Tibial nerve (tissue), 4 donors: ENCODE measurements at places on chromosomes 7 and 10.

- H3K27me3 ChIP-seq: no peaks in the 10 kb centered on the region
- H3K4me1 ChIP-seq: no peaks in the 10 kb centered on the region
- no peak overlapping the region for H3K4me3 ChIP-seq
- no peak for DNase-seq
- H3K27ac ChIP-seq: no peak overlapping the region
- H3K36me3 ChIP-seq: no peaks in the 10 kb centered on the region
These were observed 93.5 kb downstream of the ZNF783 start for GRCh38 chr7:149355390-149356048.

DNA sequence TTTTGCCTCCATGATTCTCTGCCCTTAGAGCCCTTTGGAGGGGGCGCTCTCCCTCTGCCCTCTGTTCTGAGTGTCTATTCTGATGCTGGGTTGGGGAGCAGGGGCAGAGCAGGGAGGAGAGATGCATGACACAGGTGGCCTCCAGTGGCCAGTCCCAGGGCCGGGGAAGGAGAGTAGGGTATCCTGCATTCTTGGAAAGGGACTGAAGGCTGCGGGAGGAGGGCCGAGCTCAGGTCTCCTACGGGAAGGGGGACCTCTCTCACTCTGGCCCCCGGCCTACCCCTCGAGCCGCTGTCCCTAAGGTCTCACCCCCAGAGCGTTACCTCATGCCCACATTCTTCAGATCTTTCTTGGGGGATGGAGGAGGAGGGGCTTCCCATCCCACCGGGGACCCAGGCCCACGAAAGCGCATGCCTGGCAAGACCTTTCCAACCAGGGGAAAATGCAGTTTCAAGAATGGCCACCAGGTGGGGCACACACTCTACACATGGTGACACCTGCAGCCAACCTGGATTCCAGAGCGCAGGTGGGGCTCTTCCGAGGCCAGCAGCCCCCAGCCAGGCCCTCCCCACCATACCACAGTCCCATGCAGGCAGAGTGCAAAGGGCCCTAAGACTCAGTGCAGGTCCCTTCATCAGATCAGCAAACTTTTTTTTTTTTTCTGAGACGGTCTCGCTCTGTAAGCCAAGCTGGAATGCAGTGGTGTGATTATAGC lies 86.4 kb downstream of the MYL10 start:
- H3K27me3 ChIP-seq: no peaks in the 10 kb centered on the region
- H3K4me1 ChIP-seq: peaks cover 9% of the 10 kb centered on the region
- no peaks in the 10 kb centered on the region for H3K36me3 ChIP-seq
- no peak overlapping the region for H3K4me3 ChIP-seq
- H3K27ac ChIP-seq: no peak overlapping the region

GRCh38 chr7:102433219-102434038 lies at the start of gene ORAI2:
TSS of gene ORAI2 (plus strand) at chr7:102433575. CDS start at chr7:102438957, 5,382 bp downstream.
- H3K36me3 ChIP-seq: no peaks in the 10 kb centered on the region
- peak within 1 kb of the TSS; percentile 83 for H3K4me3 ChIP-seq
- H3K27ac ChIP-seq: peak within 1 kb of the TSS; percentile 92
- DNase-seq: peak; percentile 64
- H3K27me3 ChIP-seq: no peaks in the 10 kb centered on the region

DNA sequence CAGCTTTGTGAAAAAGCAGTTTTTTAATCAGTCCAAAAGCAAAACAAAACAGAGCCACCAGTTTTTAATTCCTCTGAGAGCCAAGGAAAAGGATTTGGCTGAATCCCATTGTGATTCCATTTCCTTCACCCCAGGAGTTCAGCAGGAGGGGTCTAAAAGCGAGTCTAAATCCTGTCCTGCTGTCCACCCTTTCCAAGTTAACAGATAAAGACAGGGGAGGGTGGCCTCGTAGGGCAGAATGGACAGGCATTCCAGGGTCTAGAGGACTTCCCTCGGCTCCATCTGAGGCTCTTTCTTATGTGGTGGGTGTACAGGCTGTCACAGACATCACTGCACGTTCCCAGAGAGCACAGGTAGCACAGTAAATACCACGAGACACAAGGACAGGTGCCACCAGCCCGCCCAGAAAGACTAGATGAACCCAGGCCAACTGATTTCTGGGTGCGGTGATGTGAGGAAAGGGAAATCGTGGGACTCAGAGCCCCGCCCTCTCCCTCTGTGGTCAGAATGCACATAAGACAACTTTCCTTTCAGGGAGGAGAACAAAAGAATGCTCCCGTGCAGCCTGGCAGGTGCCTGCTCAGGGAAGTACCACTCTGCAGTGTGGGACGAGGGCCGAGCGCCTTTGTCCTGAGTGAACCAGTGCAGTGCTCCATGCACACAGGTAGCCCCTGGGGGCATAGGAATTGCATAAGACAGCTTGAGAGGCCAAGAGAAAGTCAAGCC lies 119.7 kb downstream of the ABLIM1 start:
- DNase-seq: no peak
- H3K4me1 ChIP-seq: no peaks in the 10 kb centered on the region
- H3K36me3 ChIP-seq: no peaks in the 10 kb centered on the region
- no peak overlapping the region for H3K4me3 ChIP-seq
- no peaks in the 10 kb centered on the region for H3K27me3 ChIP-seq

GRCh38 chr7:128099204-128099671 lies 68.0 kb upstream of the LRRC4 start:
- DNase-seq: no peak
- H3K4me1 ChIP-seq: peaks cover 7% of the 10 kb centered on the region
- H3K36me3 ChIP-seq: no peaks in the 10 kb centered on the region
- no peak overlapping the region for H3K27ac ChIP-seq

- H3K36me3 ChIP-seq: no peaks in the 10 kb centered on the region
- no peak overlapping the region for H3K27ac ChIP-seq
- no peaks in the 10 kb centered on the region for H3K4me1 ChIP-seq
- no peaks in the 10 kb centered on the region for H3K27me3 ChIP-seq
- DNase-seq: no peak
These were observed 456.8 kb upstream of the NRP1 start for GRCh38 chr10:33791272-33791660.

- no peaks in the 10 kb centered on the region for H3K36me3 ChIP-seq
- H3K4me3 ChIP-seq: no peak overlapping the region
- no peaks in the 10 kb centered on the region for H3K27me3 ChIP-seq
- no peak overlapping the region for H3K27ac ChIP-seq
- no peak for DNase-seq
- no peaks in the 10 kb centered on the region for H3K4me1 ChIP-seq
These were observed 1414.7 kb upstream of the CELF2 start for GRCh38 chr10:9602998-9603397.

DNA sequence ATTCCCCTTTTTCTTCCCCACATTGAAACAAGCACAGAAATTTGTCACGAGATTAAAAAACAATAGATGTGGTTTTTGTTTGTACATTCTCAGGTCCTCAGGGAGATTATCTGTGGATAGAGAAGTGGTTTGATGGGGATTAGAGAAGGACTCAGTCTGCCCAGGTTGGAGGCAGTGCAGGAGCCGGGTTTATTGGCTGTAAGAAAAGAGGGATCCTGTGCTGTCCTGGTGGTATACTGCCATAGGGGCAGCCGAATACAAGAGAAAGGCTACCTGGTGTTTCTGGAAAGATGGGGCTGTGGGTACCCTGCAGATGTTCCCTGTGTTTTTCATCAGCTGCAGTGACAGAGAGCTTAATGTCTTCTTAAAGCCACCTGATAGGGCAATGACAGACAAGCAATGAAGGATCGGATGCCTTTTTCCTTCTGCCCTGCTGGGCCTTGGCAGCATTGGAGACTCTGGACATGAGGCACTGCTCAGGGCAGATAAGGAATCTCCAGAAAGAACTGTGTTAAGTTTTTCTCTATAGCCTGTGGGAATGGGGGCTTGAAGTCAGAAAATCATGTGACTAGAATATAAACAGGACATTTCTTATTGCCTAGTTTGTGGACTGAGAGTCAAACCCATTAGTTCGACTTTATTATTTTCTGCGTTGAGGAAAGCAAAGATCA lies 18.1 kb upstream of the GPR141 start:
- H3K36me3 ChIP-seq: no peaks in the 10 kb centered on the region
- H3K4me3 ChIP-seq: no peak overlapping the region
- no peak for DNase-seq
- no peaks in the 10 kb centered on the region for H3K27me3 ChIP-seq
- H3K4me1 ChIP-seq: no peaks in the 10 kb centered on the region

GRCh38 chr10:62047960-62048383 lies 146.5 kb downstream of the ARID5B start:
- H3K4me3 ChIP-seq: no peak overlapping the region
- peak overlapping the region; percentile 97 for H3K27ac ChIP-seq
- H3K36me3 ChIP-seq: no peaks in the 10 kb centered on the region
- H3K27me3 ChIP-seq: no peaks in the 10 kb centered on the region
- peaks cover 56% of the 10 kb centered on the region for H3K4me1 ChIP-seq

GRCh38 chr7:23184709-23185359 lies 3.0 kb downstream of the NUP42 start:
- H3K27me3 ChIP-seq: no peaks in the 10 kb centered on the region
- peak; percentile 88 for DNase-seq
- H3K4me1 ChIP-seq: peaks cover 13% of the 10 kb centered on the region
- H3K27ac ChIP-seq: no peak overlapping the region
- H3K4me3 ChIP-seq: no peak overlapping the region

DNA sequence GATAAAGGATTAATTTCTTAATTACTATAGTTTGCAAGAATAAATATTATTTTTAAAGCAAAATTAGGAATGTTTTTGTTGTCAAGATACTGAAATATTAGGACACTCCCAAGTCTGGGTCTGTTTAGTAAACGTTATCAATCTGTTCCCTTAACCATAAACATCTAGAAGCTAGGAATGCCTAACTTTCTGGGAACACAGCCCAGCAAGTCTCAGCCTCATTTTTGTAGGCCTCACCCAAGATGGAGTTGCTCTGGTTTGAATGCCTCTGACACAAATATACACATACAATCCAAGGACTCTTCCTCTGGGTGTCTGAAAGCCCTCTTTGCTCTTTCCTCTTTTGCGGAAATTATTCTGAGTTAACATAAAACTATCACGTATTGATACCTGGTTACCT lies 487.4 kb upstream of the CELF2 start:
- H3K36me3 ChIP-seq: no peaks in the 10 kb centered on the region
- DNase-seq: no peak
- H3K27ac ChIP-seq: no peak overlapping the region
- no peaks in the 10 kb centered on the region for H3K27me3 ChIP-seq
- no peak overlapping the region for H3K4me3 ChIP-seq

GRCh38 chr10:3036155-3037021 lies 31.0 kb upstream of the PFKP start:
- H3K36me3 ChIP-seq: no peaks in the 10 kb centered on the region
- H3K4me1 ChIP-seq: peaks cover 17% of the 10 kb centered on the region
- H3K4me3 ChIP-seq: no peak overlapping the region
- no peak overlapping the region for H3K27ac ChIP-seq
- H3K27me3 ChIP-seq: no peaks in the 10 kb centered on the region

DNA sequence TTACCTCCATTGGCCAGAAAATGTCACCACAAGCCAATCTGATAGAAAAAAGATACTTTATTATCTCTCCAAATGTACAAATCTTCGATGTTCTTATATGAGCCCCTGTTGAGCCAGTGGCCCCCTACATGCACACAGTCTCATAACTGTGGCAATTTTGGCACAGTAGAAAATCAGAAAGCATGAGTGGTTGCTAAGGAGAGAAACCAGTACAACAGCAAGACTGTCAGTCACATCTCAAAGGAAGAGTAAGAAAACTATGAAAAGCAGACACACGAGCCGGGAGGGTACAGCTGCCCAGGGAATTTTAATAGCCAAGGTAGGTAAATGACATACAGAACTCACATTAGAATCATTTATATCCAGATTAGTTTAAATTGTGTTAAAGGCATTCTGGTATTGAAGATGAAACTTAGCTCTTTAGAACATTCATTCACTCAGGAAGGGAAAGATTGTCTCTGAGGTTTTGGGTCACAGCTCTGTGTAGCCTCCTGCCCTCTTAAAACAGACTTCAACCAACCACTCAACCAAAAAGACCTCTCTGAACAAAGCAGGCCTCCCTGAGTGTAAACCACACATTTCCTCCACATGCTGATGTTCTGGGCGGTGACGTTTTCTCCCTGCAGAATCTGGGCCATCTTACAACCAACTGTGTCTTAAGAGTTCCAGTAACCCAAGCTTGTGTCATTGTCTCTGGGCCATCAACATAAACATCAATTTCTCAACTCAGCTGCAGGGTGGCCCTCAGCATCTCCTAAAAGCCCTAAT lies 80.8 kb upstream of the ADAM12 start:
- no peak overlapping the region for H3K27ac ChIP-seq
- no peak for DNase-seq
- no peaks in the 10 kb centered on the region for H3K27me3 ChIP-seq
- H3K4me3 ChIP-seq: no peak overlapping the region
- no peaks in the 10 kb centered on the region for H3K36me3 ChIP-seq
